ENCODE measurements at places on chromosomes 6 and 20.
A peak's percentile ranks its signal among the peaks of the same experiment; 100 is the strongest.

DNA sequence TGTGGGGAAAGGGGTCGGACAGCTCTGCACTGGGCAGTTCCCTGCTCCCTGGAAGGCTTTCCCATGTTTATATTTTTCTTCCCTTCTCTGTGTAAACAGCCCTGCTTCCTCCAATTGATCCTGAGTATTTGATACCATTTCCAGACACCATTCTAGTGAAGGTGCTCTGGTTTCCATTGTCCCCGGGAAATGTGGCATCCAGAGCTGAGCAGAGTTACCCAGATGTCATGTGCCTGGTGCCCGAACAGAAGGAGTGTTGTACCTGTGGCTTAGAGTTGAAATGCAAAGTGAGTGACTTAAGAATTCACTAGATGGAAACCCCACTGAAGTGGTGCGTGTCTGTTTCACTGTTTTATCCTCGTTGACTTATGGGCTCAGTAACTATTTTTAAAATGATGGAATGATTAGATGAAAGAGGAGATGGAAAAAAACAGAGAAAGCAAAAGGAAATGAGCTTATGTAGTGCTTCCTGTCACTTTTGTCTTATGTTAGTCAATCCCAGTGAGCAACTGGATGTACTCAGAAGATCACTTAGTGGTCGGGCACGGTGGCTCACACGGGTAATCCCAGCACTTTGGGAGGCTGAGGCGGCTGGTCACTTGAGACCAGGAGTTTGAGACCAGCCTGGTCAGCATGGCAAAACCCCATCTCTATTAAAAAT, 83.8 kb downstream of the SASH1 start:
- no peaks in the 10 kb centered on the region for H3K36me3 ChIP-seq
- no peak for DNase-seq
- peaks cover 12% of the 10 kb centered on the region for H3K4me1 ChIP-seq
- H3K27ac ChIP-seq = no peak overlapping the region

GRCh38 chr6:15255481-15255880, 9.6 kb downstream of the JARID2 start:
- H3K4me1 ChIP-seq = peaks cover 38% of the 10 kb centered on the region
- H3K36me3 ChIP-seq = no peaks in the 10 kb centered on the region
- no peak overlapping the region for H3K4me3 ChIP-seq

GRCh38 chr6:44652547-44652946, 265.0 kb downstream of the CDC5L start:
- no peak overlapping the region for H3K27ac ChIP-seq
- no peaks in the 10 kb centered on the region for H3K36me3 ChIP-seq
- no peaks in the 10 kb centered on the region for H3K27me3 ChIP-seq

GRCh38 chr6:106316375-106316766, 9.2 kb downstream of the ATG5 start:
- DNase-seq = no peak
- peaks cover 31% of the 10 kb centered on the region for H3K36me3 ChIP-seq
- H3K4me1 ChIP-seq = peaks cover 5% of the 10 kb centered on the region
- no peaks in the 10 kb centered on the region for H3K27me3 ChIP-seq

DNA sequence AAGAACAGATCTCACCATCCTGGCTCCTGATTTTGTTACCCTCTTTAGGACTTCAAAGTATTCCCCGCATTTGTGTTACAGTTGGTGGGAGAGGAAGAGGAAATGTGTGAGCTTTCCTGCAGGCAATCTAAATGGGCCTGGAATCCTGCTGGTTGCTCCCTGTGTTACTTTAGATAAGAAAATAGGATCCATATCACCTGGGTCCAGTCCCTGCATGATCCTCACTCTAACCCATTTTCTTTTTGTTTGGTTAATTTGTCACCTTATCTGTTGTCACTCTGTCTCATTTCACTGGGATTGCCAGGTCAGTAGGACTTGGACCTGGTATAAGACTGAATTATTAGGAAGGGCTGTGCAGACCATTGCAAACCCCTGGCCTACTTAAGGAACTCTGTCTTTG, 175.9 kb upstream of the GJE1 start:
- no peaks in the 10 kb centered on the region for H3K4me1 ChIP-seq
- H3K27me3 ChIP-seq = no peaks in the 10 kb centered on the region
- no peak for DNase-seq
- no peak overlapping the region for H3K4me3 ChIP-seq
- H3K36me3 ChIP-seq = peaks cover 10% of the 10 kb centered on the region
- no peak overlapping the region for H3K27ac ChIP-seq

- H3K4me3 ChIP-seq = no peak overlapping the region
- H3K4me1 ChIP-seq = no peaks in the 10 kb centered on the region
- no peak for DNase-seq
- no peak overlapping the region for H3K27ac ChIP-seq
Observed at GRCh38 chr6:10740061-10740460, 7.5 kb upstream of the TMEM14B start.

GRCh38 chr6:64459411-64459944, 823.9 kb downstream of the PHF3 start:
- no peaks in the 10 kb centered on the region for H3K36me3 ChIP-seq
- DNase-seq = no peak
- no peaks in the 10 kb centered on the region for H3K4me1 ChIP-seq
- no peak overlapping the region for H3K4me3 ChIP-seq
- H3K27me3 ChIP-seq = no peaks in the 10 kb centered on the region

DNA sequence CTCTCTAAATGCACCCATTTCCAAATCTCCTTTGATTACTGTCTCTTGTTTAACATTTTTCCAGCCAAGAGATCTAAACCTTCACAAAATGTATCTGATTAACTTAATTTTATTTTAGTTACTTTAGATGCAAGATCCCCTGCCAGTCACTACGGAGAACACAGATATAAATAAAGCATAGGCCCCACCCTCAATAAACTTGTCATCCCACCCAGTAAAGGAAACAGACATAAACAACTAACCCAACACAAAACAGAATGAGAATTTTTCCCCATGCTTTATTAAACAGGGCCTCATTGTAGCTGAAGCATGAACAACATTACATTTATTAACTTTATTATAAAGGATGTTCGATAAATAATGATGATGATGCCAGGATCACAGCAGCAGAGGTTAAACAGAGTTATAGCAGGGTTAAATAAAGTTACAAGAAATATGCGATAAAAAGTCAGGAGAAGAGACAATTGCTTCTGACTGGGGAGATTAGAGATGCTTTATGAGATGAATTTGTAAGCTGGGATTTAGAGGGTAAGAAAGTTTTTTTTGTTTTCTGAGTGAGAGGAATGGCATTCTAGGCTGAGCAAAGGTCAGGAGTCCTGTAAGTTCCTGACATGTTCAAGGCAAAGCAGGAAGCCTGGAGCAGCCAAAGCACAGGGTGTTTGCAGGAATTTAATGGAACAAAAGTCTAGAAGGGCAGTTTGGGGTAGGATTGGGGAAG, 41.1 kb downstream of the TFAP2A start:
- no peak overlapping the region for H3K27ac ChIP-seq
- no peaks in the 10 kb centered on the region for H3K4me1 ChIP-seq
- H3K36me3 ChIP-seq = no peaks in the 10 kb centered on the region
- H3K4me3 ChIP-seq = no peak overlapping the region
- no peak for DNase-seq
- peaks cover 46% of the 10 kb centered on the region for H3K27me3 ChIP-seq

DNA sequence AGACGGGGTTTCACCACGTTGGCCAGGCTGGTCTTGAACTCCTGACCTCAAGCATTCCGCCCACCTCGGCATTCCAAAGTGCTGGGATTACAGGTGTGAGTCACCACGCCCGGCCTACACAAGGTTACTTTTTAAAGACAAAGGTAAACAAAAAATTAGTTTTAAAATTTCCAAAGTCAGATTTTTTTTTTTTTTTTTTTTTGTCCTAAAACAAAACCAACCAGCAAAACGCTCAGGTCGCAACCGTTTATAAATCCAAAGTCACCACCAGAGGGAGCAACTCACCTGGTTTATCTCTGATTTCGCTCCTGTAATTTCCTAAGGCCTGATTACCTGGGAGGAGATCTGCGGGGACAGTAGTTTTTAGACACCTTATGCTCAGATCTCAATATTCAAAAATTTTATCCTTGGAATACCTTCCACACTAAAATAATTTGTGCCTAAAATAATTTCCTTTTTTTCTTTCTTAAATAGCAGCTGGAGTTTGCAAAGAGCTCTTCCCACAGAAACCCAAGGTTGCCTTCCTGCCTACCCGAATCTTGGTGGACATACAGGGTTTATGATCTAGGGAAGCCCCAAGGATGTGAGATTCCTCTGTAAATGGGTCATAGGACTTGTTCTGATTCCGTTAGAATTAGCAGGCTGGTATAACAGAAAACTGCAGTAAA, 19.8 kb upstream of the TREM1 start:
- H3K4me1 ChIP-seq = no peaks in the 10 kb centered on the region
- H3K27me3 ChIP-seq = peaks cover 29% of the 10 kb centered on the region
- H3K27ac ChIP-seq = no peak overlapping the region
- H3K4me3 ChIP-seq = no peak overlapping the region

GRCh38 chr6:156826290-156826955, 49.2 kb downstream of the ARID1B start:
- peaks cover 14% of the 10 kb centered on the region for H3K36me3 ChIP-seq
- DNase-seq = no peak
- H3K27me3 ChIP-seq = no peaks in the 10 kb centered on the region
- H3K4me1 ChIP-seq = peaks cover 47% of the 10 kb centered on the region

GRCh38 chr20:48090314-48090713, 305.0 kb upstream of the SULF2 start:
- no peak overlapping the region for H3K27ac ChIP-seq
- no peaks in the 10 kb centered on the region for H3K36me3 ChIP-seq
- DNase-seq = no peak
- H3K27me3 ChIP-seq = no peaks in the 10 kb centered on the region
- no peak overlapping the region for H3K4me3 ChIP-seq

DNA sequence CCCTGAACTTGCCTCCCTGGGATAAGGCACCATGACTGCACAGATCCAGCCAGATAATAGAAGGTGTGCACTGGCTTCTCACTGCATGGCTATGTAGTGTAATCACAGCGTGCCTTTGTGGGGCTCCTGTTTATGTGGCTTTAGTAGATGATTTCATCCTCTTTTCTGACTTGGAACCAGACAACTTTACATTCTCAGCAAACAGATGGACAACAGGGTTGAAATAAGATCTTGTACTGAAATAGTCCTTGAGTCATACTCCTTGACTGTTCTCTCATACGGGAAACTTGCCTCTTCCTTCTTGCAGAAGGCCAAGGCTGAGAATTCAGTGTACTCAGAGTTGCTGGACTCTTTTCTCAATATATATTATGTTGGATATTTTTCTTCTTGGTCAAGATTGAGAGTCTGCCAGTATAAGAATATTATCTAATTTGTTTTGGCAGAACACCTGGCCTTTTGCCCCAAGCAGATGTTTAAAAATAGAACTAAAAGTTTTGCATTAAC, 25.0 kb upstream of the RNF144B start:
- H3K4me1 ChIP-seq = no peaks in the 10 kb centered on the region
- no peak for DNase-seq
- peak overlapping the region; percentile 44 for H3K27ac ChIP-seq
- H3K4me3 ChIP-seq = no peak overlapping the region
- H3K27me3 ChIP-seq = no peaks in the 10 kb centered on the region

DNA sequence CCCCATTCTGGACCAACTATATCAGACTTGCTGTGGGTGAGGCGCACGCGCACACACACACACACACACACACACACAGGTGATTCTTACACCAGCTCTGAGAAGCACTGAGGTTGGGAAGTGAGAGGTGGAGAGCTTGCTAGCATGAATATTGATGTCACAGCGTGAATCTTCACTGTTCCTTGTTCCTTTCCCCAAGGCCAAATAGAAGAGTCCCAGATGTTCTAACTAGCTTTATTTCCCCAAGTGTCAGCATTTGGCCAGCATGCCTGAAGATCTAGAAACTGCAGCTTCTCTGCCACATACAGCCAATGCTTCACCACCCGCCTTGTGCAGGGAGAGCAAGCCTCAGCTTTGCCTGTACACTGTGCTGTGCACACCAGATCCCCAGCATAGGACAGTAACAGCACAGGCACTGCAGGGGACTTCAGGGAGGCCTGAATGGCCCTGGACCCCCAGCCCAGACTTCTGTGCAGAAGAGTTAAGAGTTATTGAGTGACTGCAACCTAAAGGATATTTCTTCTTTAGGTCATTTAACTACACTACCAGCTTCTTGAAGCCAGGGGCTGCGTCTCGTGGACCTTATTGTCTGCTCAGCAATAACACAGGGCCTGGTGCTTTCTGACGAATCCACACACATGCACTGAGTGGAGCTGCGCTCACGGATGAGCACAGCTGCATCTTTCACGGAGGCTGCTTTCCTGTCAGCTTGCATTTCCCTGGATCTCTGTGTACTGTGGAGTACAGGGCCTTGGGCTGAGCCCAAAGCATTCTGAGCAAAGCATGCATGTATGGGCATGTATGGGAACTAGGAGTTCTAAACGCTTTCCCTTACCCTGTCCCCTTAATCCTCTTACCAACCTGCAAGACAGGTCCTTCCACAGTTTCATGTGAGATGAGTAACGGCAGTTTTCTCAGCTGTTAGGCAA, 13.9 kb upstream of the CD93 start:
- peaks cover 48% of the 10 kb centered on the region for H3K27me3 ChIP-seq
- no peak for DNase-seq
- no peaks in the 10 kb centered on the region for H3K36me3 ChIP-seq
- H3K27ac ChIP-seq = no peak overlapping the region

DNA sequence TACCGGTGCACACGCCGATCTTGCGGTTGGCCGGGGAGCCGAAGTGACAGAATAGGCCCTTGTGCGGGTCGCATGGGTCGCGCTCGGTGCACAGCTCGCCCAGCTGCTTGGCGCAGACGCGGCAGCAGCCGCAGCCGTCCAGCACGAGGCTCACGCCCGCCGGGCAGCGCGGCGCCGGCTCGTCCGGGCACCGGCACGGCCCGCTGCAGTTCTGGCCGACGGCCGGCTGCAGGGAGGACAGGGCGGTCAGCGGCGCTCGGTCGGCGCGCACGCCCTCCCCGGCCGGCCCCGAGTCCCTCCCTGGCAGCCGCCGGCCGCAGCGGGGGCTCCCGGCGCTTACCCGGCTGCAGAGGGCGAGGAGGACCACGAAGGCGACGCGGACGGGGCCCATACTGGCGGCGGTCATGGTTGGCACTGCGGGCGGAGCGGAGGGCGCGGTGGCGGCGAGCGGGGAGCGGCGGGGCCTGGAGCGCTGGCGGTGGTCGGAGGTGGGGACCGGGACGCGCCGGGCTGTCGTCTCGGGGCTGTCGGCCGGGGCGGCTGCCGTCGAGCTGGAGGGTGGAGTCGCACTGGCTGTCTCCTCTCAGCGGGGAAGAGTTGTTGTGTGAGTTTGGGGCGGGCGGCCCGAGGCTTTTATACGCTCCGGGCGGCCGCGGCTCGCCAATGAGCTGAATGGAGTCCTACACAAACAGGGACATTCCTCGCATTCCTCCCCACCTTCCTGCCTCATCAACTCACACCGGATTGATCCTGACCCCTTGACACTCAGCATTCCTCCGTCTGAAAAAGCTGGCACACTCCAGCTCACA, at the start of gene CCN2:
Gene CCN2, minus strand, starts transcription at position 606 of the 809 bp plus-strand sequence. Its CDS starts 200 bp downstream, at position 406.
- peak within 1 kb of the TSS; percentile 70 for H3K27ac ChIP-seq
- H3K27me3 ChIP-seq = no peaks in the 10 kb centered on the region
- H3K4me1 ChIP-seq = peaks cover 7% of the 10 kb centered on the region
- H3K36me3 ChIP-seq = peaks cover 24% of the 10 kb centered on the region
- DNase-seq = peak; percentile 57
